ENCODE measurements at places on chromosomes 2 and 18.

DNA sequence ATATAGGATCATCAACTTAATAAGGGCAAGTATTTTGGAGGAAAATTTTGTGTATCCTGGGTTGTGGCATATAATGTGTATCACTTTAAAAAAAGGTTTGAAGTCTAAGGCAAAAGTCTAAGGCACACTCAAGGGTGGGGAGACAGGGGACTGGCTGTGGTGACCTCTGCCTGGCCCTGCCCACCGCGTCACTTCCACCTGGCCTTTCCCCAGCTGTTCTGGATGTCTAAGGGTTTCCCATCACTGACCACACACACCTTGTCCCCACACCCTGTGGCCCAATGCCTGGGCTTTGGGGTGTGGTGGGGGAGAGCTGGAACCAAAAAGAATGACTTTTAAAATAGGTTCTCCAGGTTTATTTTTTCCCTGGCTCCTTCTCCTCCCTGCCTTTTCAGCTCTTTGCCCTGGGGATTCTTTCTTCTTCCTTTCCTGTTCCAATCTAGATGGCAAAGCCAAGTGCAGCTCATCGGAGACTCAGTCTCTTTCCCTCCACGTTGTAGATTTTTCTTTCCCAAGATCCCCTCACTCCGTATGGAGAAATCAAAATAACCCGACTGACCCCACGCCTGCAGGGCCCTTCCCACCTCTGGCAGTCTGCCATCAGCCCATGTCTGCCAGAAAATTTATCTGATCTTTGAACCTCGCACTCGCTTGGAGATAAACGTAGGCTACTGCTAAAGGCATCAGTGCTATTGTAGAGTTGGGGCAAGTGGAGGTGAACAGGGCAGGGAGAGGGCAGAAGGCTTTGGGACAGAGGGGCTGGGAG lies 257.2 kb downstream of the DYSF start:
- no peak for DNase-seq

DNA sequence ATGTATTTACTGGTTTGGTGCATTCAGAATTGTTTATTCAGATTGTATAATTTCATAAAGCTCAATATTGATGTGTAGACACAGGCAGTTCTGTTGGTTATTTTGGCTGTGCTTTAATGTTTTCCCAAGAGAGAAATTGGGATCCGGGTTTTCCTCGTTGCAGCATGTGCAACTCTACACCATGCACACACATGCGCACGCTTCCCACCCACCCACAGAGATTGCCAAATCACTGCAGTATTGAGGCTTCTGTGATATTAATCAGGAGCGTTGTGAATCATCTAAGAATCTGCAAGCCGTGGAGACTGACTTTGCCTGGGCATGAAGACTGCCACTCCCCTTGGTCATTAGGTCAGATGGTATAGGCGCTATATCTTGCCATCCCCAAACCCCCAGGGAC lies 571.5 kb downstream of the SLC4A3 start:
- no peak for DNase-seq

GRCh38 chr2:58304843-58305242 lies 63.7 kb upstream of the FANCL start:
- no peak for DNase-seq

- no peak for DNase-seq
Measured at GRCh38 chr2:230657462-230657861, 55.2 kb upstream of the CAB39 start.

DNA sequence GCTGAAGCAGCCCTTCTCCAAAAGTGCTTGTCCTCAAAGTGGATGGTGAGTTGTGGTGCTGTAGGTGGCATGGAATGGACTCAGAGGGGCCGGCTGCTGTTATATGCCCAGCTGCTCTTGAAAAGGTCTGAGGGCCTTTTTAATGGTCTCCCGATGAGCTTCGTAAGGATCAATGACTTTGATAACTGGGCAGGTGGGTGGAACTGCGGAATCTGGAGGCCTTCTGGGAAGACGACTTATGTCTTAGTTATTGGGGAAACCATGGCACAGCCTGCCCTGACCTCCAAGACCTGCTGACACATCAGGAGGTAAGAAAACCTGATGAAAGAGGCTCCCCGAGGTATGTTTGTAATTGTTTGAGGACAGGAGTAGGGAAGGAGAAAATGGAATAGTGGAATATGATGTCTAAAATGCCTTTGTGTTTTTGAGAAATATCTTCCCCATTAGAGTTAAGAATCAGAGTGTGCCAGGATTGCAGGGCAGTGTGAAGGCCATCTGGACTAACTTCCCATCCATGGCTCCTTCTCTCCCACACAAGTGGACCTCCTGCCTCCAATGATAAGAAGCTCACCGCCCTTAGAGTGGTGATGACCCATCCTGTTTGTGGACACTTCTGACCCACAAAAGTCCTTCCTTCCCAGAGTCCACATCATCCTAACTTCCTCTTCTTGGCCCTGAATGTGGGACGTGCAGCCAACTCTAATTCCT lies 236.1 kb downstream of the FHOD3 start:
- DNase-seq, result no peak

DNA sequence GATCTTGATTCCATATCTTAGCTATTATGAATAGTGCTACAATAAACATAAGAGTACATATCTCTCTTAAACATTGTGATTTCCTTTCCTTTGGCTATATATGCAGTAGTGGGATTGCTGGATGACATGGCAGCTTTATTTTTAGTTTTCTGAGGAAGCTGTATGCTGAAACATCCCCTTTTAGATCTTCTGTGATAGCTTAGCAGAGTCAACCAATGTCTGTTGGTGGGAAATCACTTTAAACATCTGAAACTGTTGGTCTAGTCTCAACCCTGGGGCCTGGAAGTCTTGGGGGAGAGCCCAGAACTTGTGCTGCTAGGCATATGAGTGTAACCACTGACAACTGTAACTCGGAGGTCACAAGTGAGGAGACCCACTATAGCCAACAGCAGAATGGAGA lies 378.6 kb upstream of the SLC14A2 start:
- DNase-seq, result no peak

DNA sequence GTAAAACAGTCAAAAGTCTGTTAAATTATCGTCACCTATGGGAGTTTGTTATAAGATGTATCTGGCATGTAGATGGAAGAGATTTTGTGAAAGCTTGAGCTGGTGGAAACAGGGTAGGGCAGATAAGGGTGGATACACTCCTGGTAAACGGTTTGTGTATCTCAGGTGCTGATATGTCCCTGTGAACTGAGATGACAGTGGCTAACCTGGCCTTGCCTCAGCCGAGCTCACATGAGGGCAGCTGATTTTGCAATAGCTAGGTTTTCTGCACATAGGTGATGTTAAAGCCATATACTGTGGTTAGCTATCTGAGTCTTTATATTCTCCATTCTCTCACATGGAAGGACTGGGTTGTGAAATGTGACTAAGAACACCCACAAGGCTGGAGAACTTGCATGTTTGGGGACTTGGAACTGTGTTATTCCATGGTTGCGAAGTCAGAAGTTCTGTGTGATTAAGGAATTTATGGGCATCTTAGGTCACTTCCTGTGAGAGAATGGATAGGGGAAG lies 205.1 kb downstream of the TPGS2 start:
- DNase-seq, result peak; percentile 24

- no peak for DNase-seq
Measured at GRCh38 chr2:134429886-134430285, 176.0 kb downstream of the MGAT5 start.

- peak; percentile 74 for DNase-seq
Measured at GRCh38 chr2:55616551-55617174, 759 bp downstream of the PPP4R3B start.

- no peak for DNase-seq
Measured at GRCh38 chr2:236614551-236614950, 44.9 kb downstream of the ACKR3 start.

DNA sequence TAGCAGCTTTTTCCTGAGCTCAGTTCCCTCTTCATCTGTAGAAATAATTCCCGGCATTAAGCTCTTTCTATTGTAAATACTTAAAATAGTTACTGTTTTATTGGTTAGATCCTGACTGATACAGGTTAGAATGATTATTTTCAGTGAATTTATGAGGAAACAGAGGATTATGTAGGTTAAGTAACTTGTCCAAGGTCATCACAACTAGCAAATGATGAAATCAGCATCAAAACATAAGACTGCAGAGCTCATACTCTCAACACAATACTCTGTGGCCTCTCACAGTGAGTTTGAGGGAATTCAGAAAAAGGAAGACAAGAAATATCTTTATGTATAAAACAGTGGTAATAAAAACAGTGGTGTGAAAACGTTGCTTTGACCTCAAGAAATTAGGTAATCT lies 113.2 kb upstream of the DLX2 start:
- DNase-seq, result no peak

Measured in hepatocyte (in vitro differentiated cells).